ENCODE measurements at places on chromosomes 4 and X.
A peak's percentile ranks its signal among the peaks of the same experiment; 100 is the strongest.

DNA sequence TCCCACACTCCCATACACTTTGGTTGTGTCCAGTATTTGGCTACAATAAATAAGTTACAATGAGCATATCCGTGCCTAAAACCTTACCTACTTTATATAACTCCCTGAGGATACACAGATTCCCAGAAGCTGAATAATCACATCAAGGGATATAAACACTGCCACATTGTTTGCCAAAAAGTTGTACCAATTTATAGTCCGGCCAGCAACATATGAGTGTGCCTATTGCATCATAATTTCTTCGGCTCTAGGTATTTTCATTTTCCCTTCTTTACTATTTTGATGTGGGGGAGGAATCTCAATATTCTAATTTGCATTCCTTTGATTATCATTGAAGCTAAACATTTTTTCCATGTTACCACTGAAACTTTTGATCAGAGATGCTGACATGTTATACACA lies 146.4 kb downstream of the PCDH19 start:
- peak; percentile 0 for DNase-seq

DNA sequence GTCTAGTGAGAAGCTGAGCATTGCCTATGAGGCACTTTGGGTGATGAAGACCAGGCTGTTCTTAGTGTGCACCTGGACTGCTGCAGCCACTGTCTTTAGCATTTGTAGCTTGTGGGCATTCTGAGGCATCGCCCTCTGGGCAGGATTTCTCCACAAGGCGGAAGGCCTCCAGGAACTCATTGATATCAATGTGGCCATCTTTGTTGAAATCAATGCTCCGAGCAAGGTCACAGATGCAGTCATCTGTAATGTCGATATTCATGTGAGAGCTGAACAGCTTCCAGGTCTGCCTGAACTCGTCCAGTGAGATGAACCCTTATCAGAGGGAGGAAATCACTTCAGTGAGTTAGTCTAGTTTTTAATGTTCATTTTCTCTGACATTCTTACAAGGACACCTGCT lies 41.6 kb downstream of the PPEF2 start:
- no peak for DNase-seq

- peak; percentile 28 for DNase-seq
These were observed 648 bp downstream of the GPC4 start for GRCh38 chrX:133414406-133415275.

- peak; percentile 26 for DNase-seq
These were observed 22.1 kb upstream of the SOWAHD start for GRCh38 chrX:119736206-119736764.

GRCh38 chrX:101682723-101683122 lies 23.1 kb upstream of the ARMCX2 start:
- DNase-seq: no peak

- peak; percentile 48 for DNase-seq
These were observed 237.8 kb upstream of the ADGRL3 start for GRCh38 chr4:60962286-60962685.

DNA sequence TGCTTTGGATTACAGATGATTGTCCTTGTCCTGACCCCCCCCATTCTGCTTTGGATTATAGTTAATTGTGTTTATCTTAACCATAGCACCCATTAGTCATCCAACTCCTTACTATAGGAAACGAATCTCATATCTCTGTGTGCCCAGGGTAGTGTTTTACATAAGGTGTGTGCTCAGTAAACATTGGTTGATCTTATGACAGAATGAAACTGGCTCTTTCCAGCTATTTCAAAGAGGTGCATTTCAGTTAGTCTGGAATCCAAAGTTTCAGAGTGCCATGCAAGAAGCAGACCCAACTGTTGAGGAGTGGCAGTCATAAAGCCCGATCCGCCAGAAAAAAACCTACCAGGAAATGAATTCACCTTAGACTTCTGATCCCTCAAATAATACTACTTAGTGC lies 14.7 kb downstream of the TRIM2 start:
- DNase-seq: no peak

GRCh38 chr4:10413177-10413576 lies 44.0 kb downstream of the ZNF518B start:
- no peak for DNase-seq

GRCh38 chr4:124295413-124295812 lies 417.1 kb downstream of the ANKRD50 start:
- DNase-seq: no peak

DNA sequence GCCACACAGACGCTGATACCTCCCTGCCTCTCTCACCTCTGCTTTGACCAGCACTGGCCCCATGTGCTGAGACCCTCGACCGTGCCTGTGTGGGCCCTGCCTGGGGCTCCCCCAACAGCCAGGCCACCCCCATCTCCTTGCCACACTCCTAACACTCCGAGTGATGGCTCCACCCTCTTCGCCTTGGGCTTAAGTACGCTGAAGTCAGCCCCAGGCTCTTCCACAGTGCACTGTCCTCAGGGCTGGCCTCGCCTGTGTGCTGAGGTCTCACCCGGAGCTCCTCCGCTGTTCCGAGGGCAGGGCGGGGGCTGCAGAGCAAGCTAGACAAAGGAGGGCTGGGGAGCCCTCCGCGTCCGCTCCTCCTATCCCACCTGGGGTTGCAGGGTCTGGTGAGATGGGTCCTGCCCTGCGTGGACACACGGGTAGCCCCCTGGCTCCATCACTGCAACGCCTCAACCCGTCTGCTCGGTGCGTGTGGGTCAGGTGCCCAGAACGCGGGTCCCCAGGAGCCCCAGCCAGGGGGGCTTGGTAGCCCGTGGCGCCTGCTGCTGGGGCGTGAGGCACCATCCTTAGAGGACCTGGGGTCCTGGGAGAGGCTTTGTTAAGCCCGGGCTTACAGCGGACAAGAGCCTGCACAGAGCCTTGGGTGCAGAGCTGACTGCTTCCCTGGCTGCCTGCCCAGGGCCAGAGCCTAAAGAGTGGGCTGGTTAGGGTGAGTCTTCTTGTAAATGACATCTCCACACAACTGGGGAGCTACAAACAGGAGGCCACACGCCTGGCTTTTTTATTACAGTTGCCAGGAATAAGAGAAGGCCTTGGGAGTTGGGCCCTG lies 42.6 kb upstream of the NKX1-1 start:
- no peak for DNase-seq

GRCh38 chrX:123425471-123425870 lies 241.4 kb downstream of the GRIA3 start:
- DNase-seq: peak; percentile 5

GRCh38 chrX:116490104-116490503 lies 27.3 kb upstream of the CT83 start:
- peak; percentile 0 for DNase-seq

DNA sequence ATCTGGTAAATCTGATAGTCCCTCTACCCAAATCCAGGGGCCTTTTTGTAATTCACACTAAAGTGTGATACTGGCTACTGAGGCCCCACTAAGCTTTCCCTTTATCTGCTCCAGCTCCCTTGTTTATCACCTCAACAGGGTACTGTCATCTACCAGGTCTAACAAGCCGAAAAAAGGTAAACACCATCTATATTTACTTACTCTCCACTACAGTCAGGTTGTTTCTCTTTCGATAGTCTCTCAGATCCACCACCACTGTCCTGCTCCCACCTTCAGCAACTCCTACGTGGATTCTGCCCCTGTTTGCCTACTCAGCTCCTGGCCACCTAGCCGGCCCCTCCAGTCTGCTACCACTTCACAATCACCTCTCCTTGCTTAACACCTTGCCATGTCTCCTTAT lies 3.3 kb downstream of the ITIH6 start:
- no peak for DNase-seq

DNA sequence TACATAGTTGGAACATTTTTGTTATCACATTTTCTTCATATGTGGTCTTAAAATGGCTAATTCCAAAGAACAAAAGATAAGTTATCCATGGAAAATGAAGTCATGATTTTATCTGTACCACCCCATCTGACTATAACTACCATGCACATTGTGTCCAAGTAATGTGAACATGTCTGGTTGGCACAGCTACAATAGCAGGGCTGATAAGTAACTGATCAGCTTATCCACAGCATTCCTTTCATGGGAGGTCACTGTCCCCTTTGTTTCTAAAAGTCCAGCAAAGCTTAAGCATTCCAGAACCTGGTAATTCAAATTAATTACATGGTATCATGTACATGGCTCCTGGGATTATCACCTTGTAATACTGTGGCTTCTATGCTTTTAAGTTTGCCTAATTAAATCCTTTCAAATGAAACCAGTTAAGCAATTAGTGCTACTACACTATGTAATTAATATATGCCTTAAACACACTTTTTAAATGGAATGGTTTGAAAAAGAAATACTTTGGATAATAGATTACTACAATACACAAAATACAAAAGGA lies 21.1 kb upstream of the SORBS2 start:
- no peak for DNase-seq

DNA sequence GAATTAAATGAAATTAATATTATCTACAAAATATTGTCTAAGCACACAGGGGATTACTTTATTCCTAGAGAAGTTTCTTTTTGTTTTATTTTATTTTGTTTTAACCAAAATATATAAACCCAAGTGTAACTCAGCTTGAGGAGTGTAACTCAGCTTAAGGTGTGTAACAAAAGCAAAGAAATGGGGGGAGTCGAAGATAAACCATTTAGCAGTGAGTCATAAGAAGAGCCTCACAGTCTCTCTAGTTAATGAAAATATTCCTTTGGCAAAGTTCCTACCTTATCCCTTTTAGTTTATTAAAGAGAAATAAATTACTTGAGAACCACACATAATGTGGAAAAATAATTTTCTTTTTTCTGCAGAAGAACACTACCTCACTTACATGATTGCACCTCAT lies 261.8 kb downstream of the KCTD8 start:
- DNase-seq: no peak

GRCh38 chr4:153252122-153252521 lies 47.9 kb downstream of the TRIM2 start:
- no peak for DNase-seq

GRCh38 chr4:115331241-115331640 lies 217.8 kb upstream of the NDST4 start:
- DNase-seq: no peak

DNA sequence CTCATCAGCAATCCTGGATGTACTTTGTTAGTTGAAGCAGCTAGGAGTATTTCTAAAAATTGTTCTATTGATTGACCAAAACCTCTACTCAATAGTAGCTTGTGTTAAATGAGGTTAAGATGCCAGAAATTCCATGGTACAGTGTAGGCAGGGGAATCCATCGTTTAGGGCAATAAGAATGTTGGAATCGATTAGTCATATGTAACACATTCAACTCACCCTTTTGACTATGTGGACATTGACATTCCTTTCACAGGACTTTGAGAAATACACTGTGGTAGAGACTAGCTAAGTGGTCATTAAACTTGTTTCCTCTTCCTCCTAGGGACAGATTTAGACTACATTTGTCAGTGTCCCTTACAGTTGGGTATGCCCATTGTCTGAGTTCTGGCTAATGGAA lies 40.2 kb downstream of the KDM5C start:
- DNase-seq: peak; percentile 27

DNA sequence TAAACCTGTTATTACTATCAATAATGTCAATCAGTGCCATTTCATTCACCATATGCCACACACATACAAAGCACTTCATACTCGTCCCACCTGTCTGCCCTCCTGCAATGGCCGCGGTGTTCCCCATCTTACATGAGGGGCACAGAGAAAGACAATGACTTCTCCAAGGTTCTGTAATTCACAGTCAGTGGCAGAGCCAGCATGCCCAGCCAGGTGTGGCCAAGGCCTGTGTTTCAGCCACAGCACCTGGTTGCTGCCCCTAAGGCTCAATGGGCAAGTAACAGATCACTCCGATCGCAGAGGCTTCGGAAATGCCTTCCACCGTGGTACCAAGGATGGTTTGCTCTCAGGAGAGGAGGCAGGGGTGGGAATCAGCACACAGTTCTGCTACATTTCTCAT lies 10.9 kb downstream of the AFAP1 start:
- DNase-seq: no peak

DNA sequence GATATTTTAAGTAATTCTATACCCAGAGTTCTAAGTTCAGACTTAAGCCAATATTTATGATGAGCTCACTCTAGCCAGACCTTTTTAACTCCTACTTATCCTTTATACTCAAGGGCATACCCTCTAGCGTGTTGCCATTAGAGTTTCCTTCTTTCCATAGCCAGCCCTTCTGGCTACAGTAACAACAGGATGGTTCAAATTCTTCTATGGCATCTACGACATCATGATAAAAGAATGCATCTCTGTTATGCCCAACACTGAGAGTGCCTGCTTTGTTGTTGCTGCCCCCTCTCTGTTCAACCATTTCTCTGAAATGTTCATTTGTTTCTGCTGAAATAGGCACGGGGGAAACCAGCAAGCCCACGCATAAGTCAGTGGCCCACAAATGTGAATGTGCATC lies 104.5 kb downstream of the UBE2NL start:
- DNase-seq: no peak

- no peak for DNase-seq
These were observed 4.9 kb upstream of the TMEM33 start for GRCh38 chr4:41930139-41930831.

- DNase-seq: no peak
These were observed 49.5 kb upstream of the SLC25A4 start for GRCh38 chr4:185093603-185094002.

GRCh38 chr4:89427782-89428181 lies 120.2 kb upstream of the GPRIN3 start:
- no peak for DNase-seq

- no peak for DNase-seq
These were observed 1052.5 kb upstream of the LCORL start for GRCh38 chr4:19074036-19074435.

Data from epithelial cell of esophagus (primary cell).